RKO (cell line): ENCODE measurements at places on chromosomes 2 and 18.

GRCh38 chr2:118687698-118688097 lies 159.8 kb downstream of the EN1 start:
- DNase-seq, result no peak

GRCh38 chr2:66948234-66948633 lies 448.9 kb upstream of the ETAA1 start:
- DNase-seq, result no peak

GRCh38 chr2:229118927-229119326 lies 152.2 kb downstream of the PID1 start:
- DNase-seq, result no peak

DNA sequence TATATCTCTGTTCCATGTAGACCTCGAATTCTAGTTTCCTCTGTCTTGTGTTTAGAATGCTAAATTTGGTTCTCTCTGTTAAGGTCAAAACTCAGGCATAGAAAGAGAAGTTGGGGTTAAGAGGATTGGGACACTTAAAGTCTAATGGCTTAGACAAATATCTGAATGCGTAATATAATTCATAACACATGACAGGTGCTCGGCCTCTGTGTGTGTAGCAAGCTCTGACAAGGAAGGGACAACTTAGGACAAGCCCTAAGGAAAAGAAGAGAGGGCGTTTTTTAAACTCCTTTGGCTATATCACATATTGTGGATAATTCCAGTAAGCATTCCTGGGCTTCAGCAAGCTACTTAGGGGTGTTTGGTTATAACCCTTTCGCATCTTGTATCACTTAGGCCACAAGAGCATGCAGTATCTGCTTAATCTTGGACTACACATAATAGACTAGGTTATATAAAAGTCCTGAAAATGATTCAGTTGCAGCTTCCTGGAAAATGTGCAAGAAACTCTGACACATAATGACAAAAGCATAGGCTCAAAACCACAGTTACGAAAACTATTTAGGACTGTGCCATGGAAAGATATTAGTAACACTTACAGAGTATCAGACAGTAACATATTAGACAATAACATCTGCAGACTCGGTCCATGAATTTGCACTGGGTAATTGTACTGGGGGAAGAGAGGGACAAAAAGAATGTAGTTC lies 16.1 kb upstream of the CREB1 start:
- DNase-seq, result peak; percentile 99

DNA sequence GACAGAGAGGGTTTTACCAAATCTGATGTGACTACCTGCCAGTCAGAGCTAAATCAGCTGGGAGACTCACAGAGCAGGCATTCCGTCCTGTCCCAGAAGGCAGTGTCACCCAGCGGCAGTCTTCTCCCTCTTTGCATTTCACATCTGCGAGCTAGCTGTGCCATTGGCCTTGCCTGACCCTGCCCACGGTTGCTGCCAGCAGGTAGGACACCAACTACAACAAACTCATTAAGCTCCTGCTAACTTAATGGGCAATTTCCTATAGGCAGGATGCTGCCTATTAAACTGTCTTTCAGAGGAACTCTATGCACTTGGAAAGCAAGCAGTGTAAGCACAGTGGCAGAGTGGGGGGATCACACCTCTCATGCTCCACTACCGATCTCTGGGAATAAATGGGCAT lies 116.4 kb upstream of the CAPN13 start:
- DNase-seq, result no peak

- DNase-seq, result peak; percentile 9
Observed at GRCh38 chr2:23404426-23404825, 19.4 kb downstream of the KLHL29 start.

- no peak for DNase-seq
Observed at GRCh38 chr2:195579776-195580555, 77.1 kb upstream of the SLC39A10 start.

GRCh38 chr2:55089726-55090125 lies 39.5 kb upstream of the RTN4 start:
- DNase-seq, result no peak

GRCh38 chr2:174331595-174332216 lies 3.0 kb upstream of the SP9 start:
- DNase-seq, result no peak

GRCh38 chr2:59195851-59196250 lies 954.7 kb upstream of the FANCL start:
- no peak for DNase-seq

GRCh38 chr2:171323971-171324528 lies 109.7 kb downstream of the METTL8 start:
- DNase-seq, result no peak

GRCh38 chr2:10407432-10407831 lies 40.7 kb downstream of the ODC1 start:
- DNase-seq, result no peak

- DNase-seq, result no peak
Observed at GRCh38 chr2:197235711-197236110, 74.9 kb downstream of the ANKRD44 start.
